GM12878 (cell line): ENCODE measurements at places on chromosomes 5 and 9.

DNA sequence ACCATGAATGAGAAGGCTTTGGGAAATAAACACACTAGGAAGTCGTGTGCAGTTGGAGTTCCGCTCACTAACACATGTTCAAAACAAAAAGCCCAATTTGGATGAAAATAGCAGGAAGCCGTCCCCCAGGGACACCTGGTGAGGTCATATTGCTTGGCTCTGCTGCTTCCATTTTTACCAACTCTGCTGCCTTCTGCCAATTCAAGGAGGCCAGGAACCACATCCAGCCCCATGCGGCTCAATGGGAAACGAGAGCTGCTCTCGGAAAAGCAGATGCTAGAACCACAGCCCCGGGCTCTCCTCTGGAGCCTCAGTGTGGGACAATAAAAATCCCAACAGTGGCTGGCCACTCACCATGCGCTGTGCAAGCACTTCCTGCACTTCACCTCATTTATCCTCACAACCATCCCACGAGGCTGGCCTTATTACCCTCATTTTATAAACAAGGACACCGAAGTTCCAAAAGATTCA lies 13.4 kb downstream of the ADAM19 start:
- H3K4me1 ChIP-seq = peaks cover 5% of the 10 kb centered on the region; the same call in 1 of the 2 replicates
- no peak overlapping the region for H3K27ac ChIP-seq
- peaks cover 19% of the 10 kb centered on the region for H3K36me3 ChIP-seq
- H3K27me3 ChIP-seq = no peaks in the 10 kb centered on the region
- no peak overlapping the region for H3K4me3 ChIP-seq

DNA sequence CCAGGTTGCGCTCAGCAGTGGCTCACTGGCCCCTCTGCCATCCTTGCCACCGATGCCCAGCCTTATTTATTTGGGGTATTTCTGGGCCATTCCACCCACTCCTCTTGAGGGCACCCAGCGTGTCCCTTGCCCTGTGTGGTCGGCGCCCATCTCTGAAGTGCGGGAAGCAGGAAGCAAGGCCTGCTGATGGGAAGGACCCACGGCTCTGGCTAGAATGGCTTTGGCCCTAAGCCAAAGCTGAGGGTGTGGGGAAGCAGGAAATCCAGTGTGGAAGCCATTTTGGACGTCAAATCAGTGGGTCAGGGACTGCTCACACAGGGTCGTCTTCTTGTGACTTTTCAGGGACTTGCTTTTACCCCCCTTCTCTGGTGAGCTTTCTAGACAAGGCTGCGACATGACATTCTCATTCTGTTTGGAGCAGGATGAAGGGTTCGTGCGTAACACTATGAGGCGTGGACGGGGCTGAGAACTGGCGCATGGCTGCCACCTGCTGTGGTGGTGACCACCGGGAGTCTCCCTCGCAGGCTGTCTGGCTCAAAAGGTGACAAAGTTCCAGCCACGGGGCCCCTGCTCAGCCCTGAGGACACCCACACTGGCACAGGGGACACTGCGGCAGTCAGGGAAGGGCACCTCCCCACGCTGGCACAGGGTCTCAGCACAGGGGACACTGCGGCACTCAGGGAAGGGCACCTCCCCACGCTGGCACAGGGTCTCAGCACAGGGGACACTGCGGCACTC lies 50.7 kb upstream of the NKD2 start:
- peaks cover 4% of the 10 kb centered on the region for H3K27me3 ChIP-seq
- DNase-seq = no peak
- no peak overlapping the region for H3K4me3 ChIP-seq
- H3K4me1 ChIP-seq = peaks cover 13% of the 10 kb centered on the region
- no peak overlapping the region for H3K27ac ChIP-seq
- H3K36me3 ChIP-seq = no peaks in the 10 kb centered on the region

DNA sequence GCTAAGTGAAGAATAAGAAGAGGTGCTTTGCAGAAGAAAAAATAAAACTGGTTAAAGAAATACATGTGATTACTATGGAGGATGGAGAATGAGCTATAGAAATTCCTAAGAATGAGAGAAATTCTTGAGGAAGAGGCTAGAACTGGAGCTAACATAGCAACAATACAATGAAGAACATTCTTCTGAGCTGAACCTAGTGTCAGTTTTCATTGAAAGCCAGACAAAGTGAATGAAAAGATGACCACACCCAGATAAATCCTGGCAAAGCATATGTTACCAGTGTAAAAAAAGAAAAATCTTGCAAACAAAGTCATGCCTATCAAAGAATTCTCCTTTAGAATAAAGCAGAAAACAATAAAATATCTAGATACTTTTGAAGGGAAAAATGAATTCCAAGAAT lies 39.6 kb downstream of the SGCD start:
- H3K27ac ChIP-seq = no peak overlapping the region
- no peaks in the 10 kb centered on the region for H3K4me1 ChIP-seq
- no peaks in the 10 kb centered on the region for H3K36me3 ChIP-seq
- no peak overlapping the region for H3K4me3 ChIP-seq

DNA sequence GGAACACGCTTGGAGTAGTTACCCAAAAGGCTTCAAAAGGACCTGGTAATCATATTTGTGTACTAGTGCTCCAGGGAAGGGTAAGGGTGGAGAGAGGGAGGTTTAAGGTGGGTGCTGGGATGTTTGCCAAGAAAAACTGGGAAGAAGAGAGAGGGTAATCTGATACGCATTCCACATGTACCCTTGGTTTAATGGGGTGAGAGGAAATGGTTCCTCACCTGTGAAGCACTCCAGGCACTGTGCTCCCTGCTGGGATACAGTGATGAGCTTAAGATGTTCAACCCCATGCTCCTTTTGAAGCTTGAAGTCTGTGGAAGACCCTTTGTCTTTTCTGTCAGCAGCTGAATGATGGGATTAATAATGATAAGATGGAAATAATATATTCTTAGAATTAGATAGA lies 98.4 kb downstream of the COX7C start:
- no peaks in the 10 kb centered on the region for H3K36me3 ChIP-seq
- no peak overlapping the region for H3K27ac ChIP-seq

- H3K4me3 ChIP-seq = no peak overlapping the region
- H3K27me3 ChIP-seq = no peaks in the 10 kb centered on the region
- no peaks in the 10 kb centered on the region for H3K36me3 ChIP-seq
- no peak overlapping the region for H3K27ac ChIP-seq
- no peaks in the 10 kb centered on the region for H3K4me1 ChIP-seq
These were observed 179.1 kb upstream of the SLC24A2 start for GRCh38 chr9:19967888-19968459.

- peaks cover 6% of the 10 kb centered on the region; the same call in 1 of the 2 replicates for H3K27me3 ChIP-seq
- no peak overlapping the region for H3K27ac ChIP-seq
- H3K36me3 ChIP-seq = no peaks in the 10 kb centered on the region
These were observed 144.6 kb downstream of the CACNA1B start for GRCh38 chr9:138022121-138022741.

GRCh38 chr9:100554935-100555401 lies 22.9 kb upstream of the CAVIN4 start:
- no peak overlapping the region for H3K27ac ChIP-seq
- no peak overlapping the region for H3K4me3 ChIP-seq
- no peaks in the 10 kb centered on the region for H3K36me3 ChIP-seq
- no peak for DNase-seq
- no peaks in the 10 kb centered on the region for H3K27me3 ChIP-seq

DNA sequence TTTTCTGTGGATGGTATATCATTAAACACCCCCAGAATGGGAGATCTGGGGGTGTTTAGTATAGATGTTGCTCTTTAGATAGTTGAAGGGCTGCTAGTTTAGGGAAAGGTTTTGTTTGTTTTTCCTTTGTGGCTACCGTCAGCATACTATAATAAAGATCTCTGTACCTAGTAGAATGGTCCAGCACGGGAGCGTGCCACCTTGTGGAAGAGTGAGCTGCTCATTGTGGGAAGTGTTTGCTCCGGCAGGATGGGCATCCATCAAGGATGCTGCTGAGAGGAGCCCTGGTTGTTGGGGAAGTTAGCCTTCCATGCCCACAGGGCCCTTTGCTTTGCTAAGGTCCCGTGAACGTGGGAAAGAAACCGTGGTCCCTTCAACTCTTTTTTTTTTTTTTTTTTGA lies 113.1 kb downstream of the LIFR start:
- no peaks in the 10 kb centered on the region; the same call in none of the 2 replicates for H3K27me3 ChIP-seq
- H3K4me1 ChIP-seq = no peaks in the 10 kb centered on the region
- H3K27ac ChIP-seq = no peak overlapping the region
- DNase-seq = no peak

DNA sequence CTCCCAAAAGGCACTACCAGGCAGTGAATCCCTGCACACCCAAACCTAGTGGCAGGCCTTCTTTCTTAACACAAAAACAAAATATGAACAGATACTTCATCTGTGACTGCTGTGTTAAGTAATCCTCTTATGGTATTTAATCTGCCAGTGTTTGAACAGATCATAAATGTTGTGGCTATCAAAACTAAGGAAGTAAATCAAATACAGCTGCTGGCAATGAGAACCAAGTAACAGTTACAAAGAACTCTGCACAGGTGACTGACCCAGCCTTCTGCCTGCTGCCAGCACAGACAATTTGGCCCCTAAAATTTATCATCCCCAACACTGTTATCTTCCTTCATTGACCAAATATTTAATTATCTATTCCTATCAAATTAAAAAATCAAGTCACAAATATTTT lies 78.0 kb downstream of the GNAQ start:
- no peak for DNase-seq
- H3K4me3 ChIP-seq = no peak overlapping the region
- no peaks in the 10 kb centered on the region for H3K27me3 ChIP-seq
- H3K27ac ChIP-seq = no peak overlapping the region
- H3K4me1 ChIP-seq = no peaks in the 10 kb centered on the region

GRCh38 chr5:113612060-113612496 lies 98.6 kb downstream of the YTHDC2 start:
- no peak for DNase-seq
- H3K27ac ChIP-seq = no peak overlapping the region
- H3K4me3 ChIP-seq = no peak overlapping the region
- H3K27me3 ChIP-seq = no peaks in the 10 kb centered on the region
- H3K36me3 ChIP-seq = no peaks in the 10 kb centered on the region

GRCh38 chr9:114011313-114011712 lies 66.8 kb downstream of the AMBP start:
- DNase-seq = no peak
- no peaks in the 10 kb centered on the region; the same call in 1 of the 2 replicates for H3K27me3 ChIP-seq
- no peaks in the 10 kb centered on the region; the same call in 1 of the 2 replicates for H3K4me1 ChIP-seq
- no peak overlapping the region for H3K27ac ChIP-seq
- H3K36me3 ChIP-seq = no peaks in the 10 kb centered on the region

DNA sequence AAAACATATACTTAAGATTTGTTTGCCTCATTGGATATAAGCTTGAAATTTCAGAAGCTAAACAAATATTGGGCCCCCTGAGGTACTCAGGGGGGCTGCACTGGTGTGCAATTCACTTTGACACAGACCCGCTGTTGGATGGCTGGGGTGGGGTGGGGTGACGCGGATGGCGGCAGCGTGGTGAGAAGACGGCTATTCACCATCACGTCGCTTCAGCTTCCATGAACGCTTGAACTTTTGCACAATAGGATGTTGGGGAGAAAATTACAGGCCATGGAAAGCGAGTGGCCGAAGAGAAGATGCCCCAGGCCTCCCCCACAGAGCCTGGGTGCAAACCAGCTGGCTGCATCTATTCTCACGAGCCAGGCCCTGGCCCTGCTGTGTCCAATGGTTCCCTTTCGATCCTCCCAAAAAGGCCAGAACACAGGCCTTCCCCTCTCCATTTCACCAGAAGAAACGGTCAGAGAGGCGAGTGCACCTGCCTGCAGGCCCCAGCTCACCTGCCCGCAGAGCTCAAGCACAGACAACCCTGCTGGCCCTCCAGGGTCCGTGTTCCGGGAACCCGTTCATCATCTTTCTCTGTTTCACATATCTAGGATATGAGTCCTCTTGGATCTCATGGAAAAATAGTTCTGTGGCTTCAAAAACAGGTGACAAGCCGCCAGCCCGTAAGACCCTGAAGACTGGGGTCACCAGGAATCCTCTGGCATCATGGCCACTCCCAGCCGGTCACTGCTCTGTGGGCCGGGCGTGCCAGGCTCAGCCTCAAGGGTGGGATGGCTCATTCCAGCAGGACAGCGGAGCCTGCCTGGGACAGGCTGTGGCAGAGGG lies 46.8 kb upstream of the SARDH start:
- peak overlapping the region; percentile 37; the same call in 1 of the 2 replicates for H3K27ac ChIP-seq
- H3K4me3 ChIP-seq = no peak overlapping the region
- H3K27me3 ChIP-seq = no peaks in the 10 kb centered on the region
- peaks cover 38% of the 10 kb centered on the region for H3K4me1 ChIP-seq

- no peaks in the 10 kb centered on the region for H3K4me1 ChIP-seq
- no peaks in the 10 kb centered on the region for H3K36me3 ChIP-seq
- no peak overlapping the region for H3K27ac ChIP-seq
- DNase-seq = no peak
These were observed 92.0 kb upstream of the ERCC6L2 start for GRCh38 chr9:95783426-95783975.

DNA sequence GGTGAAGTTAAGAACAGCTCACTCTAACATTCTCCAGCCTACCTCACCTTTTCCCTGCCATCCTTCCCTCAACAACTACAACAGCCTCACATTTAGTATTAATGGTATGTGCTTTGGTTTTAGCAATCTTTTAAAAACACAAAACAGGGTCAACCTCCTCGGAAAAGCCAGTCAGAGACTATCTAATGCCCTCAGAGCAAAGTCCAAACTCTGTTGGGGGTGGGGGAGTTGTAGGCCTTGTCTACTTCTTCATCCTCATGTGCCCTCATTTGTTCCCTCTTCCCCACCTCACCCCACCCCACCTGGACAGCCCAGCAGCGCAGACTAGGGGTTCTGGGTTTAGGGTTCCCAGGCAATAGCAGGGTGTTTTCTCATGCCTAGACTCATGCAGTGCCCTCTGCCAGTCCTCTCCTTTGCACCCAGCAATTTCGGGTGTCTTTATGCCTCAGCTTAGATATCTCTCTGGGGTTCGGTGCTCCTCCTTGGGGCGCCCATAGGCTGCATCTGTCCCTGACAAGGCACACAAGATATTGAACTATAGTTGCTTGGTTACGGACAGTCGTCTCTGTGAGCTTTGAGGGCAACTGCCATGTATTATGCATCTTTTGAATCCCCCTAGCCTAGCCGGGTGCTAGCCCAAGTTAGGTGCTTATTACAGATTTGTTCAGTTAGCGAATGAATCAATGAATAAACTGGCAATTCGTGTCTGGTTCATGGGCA lies 762 bp upstream of the TCOF1 start:
- peaks cover 4% of the 10 kb centered on the region for H3K36me3 ChIP-seq
- DNase-seq = no peak
- H3K27ac ChIP-seq = no peak overlapping the region
- H3K4me3 ChIP-seq = peak overlapping the region; percentile 96
- H3K4me1 ChIP-seq = peaks cover 23% of the 10 kb centered on the region

DNA sequence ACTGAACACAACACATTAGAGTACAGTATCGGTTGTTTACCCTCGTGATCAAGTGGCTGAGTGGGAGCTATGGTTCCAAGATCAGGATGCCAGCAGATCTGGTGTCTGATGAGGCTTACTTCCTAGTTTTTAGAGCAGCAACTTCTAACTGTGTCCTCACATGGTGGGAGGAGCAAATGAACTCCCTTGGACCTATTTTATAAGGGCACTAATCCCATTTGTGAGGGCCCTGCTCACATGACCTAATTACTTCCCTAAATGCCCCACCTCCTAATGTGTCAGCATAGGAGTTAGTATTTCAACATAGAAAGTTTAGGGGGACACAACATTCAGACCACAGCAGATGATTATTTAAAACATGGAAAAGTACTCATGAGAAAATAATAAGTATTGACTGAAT lies 111.8 kb downstream of the GCNT1 start:
- no peaks in the 10 kb centered on the region for H3K36me3 ChIP-seq
- no peak overlapping the region; the same call in 1 of the 2 replicates for H3K27ac ChIP-seq
- no peak for DNase-seq
- H3K4me3 ChIP-seq = 0 out of 2 replicates have a peak overlapping the region, but pooled peaks have one; percentile 32
- H3K4me1 ChIP-seq = no peaks in the 10 kb centered on the region
- H3K27me3 ChIP-seq = no peaks in the 10 kb centered on the region
